Kidney (tissue), 22 donors: ENCODE measurements at places on chromosomes 13 and 19.

GRCh38 chr19:57947088-57947418, 453 bp downstream of the ZNF256 start:
- H3K4me1 ChIP-seq: no peaks in the 10 kb centered on the region
- H3K27me3 ChIP-seq: no peaks in the 10 kb centered on the region
- no peak for DNase-seq
- H3K36me3 ChIP-seq: peaks cover 17% of the 10 kb centered on the region
- H3K4me3 ChIP-seq: peak overlapping the region; percentile 95
- H3K27ac ChIP-seq: peak overlapping the region; percentile 49

DNA sequence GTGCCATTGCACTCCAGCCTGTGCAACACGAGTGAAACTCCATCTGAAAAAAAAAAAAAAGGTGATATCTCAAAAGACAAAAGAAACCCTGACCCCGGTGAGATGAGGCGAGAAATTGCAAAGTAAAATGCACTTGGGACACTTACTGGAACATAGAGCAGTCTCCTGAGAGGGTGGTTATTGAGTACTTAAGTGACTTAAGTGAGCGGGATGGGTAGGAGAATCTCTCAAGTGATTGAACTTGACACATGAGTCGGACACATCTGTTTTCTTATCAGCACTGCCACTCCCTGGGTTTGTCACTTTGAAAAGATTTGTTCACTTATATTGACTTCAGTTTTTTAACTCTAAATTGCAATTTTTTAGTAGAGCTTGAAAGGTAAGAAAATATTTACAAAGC, 2.8 kb downstream of the ZNF429 start:
- H3K27me3 ChIP-seq: no peaks in the 10 kb centered on the region
- H3K4me1 ChIP-seq: peaks cover 2% of the 10 kb centered on the region
- H3K27ac ChIP-seq: no peak overlapping the region
- DNase-seq: no peak
- no peak overlapping the region for H3K4me3 ChIP-seq
- H3K36me3 ChIP-seq: no peaks in the 10 kb centered on the region

DNA sequence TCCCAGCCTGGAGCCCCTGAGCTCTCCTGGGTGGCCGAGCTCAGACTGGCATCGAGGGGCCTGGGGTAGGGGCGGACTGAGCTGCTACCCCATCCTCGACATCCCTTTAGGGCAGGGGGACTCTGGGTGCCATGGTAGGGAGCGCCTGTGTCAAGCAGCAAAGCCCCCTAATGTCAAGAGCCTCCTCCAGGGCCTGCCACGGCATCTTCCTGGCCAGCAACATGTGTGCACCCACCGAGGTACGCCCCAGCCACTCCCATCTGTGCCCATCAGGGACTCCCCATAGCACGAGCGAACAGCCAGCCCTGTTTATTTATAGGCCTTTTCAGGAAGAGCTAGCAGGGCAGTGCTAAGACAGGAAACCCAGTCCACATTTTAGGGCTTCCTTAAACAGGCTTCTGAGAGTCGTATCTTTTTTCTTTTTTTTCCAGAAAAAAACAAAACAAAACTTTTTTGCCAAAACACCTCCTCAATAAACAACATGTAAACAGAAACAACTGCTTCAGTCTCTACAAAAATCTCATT, 14.3 kb downstream of the LRP3 start:
- DNase-seq: no peak
- H3K27ac ChIP-seq: no peak overlapping the region
- H3K27me3 ChIP-seq: no peaks in the 10 kb centered on the region
- no peaks in the 10 kb centered on the region for H3K36me3 ChIP-seq

DNA sequence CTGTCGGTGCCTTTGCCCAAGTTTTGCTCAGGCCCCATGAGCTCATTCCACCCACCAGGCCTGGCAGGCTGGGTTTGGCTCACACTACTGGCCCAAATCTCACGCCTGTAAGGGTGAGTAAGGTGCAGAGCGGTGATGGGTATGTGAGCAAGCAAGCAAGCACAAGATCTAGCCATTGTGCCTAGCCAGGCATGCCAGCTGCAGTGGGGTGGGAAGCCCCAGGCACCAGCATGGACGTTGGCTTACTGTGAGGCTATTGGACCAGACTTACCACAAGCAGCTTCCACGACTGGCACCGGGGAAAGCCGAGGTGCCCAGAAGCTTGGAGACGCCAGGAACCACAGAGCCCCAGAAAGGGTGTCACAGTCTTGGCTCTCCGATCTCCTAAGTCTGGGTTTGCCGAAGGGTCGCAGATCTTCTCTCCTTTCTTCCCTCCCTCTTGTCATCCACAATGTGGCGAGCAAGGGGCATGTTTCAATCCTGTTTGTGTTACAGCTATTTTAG, 2659.4 kb upstream of the PCDH20 start:
- no peak overlapping the region for H3K4me3 ChIP-seq
- no peak for DNase-seq
- no peak overlapping the region for H3K27ac ChIP-seq
- no peaks in the 10 kb centered on the region for H3K27me3 ChIP-seq
- H3K36me3 ChIP-seq: no peaks in the 10 kb centered on the region

- H3K4me3 ChIP-seq: no peak overlapping the region
- DNase-seq: no peak
- no peaks in the 10 kb centered on the region for H3K27me3 ChIP-seq
- H3K27ac ChIP-seq: no peak overlapping the region
Measured at GRCh38 chr19:30677702-30678101, 305.5 kb downstream of the ZNF536 start.

DNA sequence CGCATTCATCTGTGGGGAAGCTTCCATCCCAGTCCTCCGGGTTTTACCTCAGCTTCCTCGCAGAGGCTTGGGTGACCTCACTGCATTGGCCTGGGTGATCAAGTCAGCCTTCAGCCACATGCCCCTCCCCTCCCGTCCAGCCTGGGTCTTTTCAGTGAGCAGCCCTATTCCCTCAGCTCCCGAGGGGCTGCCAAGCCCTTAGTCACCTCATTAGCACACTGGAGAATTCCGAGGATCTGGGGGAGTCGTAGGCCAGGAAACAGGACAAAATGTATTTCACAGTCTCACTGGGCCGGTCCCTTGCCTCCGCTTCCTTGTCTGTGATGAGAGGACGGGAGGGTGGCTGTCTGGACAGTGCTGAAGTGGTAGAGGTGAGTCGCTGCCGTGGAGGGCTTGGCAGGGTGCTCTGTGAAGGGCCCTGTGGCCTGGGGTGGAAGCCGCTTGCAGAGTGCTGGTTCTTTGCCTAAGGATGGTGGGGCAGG, 19.9 kb downstream of the KDM4B start:
- H3K36me3 ChIP-seq: no peaks in the 10 kb centered on the region
- H3K27me3 ChIP-seq: no peaks in the 10 kb centered on the region
- H3K27ac ChIP-seq: no peak overlapping the region
- no peak for DNase-seq
- peaks cover 13% of the 10 kb centered on the region for H3K4me1 ChIP-seq
- H3K4me3 ChIP-seq: no peak overlapping the region

DNA sequence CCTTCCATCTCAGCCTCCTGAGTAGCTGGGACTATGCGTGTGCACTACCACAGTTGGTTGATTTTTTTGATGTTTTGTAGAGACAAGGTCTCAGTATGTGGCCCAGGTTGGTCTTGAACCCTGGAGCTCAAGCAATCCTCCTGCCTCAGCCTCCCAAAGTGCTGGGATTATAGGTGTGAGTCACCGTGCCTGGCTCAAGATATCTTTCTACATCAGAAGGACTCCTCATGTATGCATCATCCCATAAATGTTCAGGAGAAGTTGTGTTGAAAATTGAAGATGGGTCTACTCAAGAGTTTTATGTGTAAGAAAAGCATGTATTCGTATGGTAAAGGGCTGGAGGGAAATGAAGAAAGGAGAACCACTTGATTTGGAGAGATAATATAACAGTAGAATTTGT, 71.8 kb upstream of the STK24 start:
- no peak overlapping the region for H3K27ac ChIP-seq
- no peaks in the 10 kb centered on the region for H3K36me3 ChIP-seq
- DNase-seq: no peak
- no peak overlapping the region for H3K4me3 ChIP-seq
